ENCODE measurements at places on chromosomes 12 and 14.

GRCh38 chr12:117033382-117034221, 65.6 kb downstream of the TESC start:
- no peak for DNase-seq

GRCh38 chr12:52539083-52539820, 13.7 kb downstream of the KRT71 start:
- no peak for DNase-seq

DNA sequence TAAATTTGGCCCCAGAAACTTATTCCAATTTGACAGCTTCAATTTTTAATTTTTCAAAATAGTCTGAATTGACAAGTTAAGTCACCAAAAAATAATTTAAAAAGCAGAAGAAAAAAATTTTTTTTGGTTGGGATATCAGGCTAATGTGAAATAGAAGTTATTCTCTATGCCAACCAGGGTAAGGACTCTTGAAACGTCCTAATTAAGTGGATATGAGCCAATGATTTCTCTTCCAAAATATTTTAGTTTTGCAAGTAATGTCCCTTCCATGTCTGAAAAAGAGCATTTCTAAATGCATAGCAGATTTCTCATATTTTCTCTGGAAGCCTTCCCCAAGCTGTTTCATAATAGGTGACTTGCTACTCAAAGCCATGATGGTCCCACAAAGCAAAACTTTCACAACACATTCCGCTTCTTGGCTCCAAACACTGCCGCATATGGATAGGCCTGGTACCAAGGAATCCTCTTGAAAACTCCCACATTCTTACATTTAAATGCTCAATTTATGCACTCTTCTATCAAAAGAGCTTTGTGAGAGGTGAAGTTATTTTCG, 65.1 kb downstream of the SIX6 start:
- no peak for DNase-seq

- DNase-seq: no peak
These were observed 44.4 kb downstream of the ARL6IP4 start for GRCh38 chr12:123024819-123025391.

DNA sequence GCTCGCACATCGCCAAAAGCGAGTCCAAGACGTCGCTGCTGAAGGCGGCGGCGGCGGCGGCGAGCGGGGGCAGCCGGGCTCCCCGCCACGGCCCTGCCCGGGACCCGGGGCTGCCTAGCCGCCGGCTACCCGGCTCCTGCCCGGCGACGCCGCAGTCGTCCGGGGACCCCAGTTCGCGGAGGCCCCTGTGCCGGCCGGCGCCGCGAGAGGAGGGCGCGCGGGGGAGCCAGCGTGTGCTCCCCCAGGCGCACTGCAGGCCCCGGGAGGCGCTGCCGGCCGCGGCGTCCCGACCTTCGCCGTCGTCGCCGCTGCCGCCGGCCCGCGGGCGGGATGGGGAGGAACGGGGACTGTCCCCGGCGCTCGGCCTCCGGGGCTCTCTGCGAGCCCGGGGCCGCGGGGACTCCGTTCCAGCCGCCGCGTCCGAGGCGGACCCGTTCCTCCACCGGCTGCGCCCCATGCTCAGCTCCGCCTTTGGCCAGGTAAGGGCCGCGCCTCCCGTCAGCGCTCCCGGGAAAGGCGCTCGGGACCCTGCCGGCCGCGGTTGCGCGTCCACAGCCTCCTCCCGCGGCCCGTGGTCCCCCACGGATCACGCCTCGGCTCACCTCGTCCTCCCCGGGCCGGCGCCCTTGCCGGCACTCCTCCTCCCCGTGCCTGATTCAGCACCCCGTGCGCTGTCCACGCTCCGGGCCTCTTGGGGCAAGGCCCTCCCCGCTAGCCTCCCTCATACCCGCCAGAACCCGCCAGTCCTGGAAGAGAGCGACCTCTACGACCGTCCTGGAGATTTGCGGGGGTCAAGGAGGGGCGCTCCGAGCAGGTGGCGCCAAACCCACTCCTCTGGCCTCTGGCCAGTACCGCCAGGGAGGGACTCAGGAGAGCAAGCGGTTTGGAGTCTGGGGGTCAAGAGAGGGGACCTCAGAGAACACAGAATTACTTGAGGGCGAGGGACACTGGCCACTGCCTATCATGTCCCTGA, 721 bp downstream of the CABP1 start:
- no peak for DNase-seq

GRCh38 chr12:101539148-101539547, 55.6 kb upstream of the MYBPC1 start:
- DNase-seq: no peak

- no peak for DNase-seq
These were observed 267.6 kb upstream of the SFSWAP start for GRCh38 chr12:131443019-131444000.

GRCh38 chr12:57723630-57723962, 14.9 kb downstream of the AGAP2 start:
- no peak for DNase-seq

DNA sequence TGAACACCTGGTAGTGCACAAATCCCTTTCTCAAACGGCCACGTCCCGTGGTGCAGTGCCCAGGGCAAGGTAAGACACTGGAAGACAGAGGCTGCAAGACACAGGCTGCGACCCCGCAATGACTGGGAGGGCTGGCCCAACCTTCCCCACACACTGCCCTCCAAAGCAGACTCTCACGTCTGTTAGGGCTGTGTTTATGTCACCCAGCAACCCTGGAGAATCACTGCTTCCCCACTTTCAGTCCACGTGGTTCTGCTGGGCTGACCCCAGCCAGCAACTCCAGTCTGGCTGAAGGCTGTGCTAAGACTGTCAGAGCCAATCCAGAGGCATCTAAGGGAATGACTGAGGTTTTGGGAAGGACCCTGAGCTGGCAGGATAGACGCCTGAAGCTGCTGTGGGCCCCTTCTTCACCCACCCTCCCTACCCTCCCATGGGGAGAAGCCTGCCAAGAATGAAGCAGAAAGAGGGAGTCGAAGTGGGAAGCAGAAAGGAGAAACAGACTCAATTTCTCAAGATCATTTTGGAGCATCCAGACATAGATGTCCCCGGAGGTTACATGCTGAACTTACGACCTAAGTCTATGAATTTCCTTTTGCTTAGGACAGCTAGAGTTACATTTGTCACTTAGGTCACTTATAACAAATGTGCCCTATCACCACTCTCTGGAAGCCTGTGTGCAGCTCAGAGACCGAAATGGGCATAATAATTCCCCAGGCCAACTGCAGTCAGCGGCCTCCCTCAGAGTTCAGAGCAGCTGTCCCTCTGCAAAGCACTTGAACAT, 11.7 kb downstream of the KDM2B start:
- DNase-seq: no peak

GRCh38 chr14:65933400-65934069, 521.0 kb downstream of the FUT8 start:
- DNase-seq: no peak

DNA sequence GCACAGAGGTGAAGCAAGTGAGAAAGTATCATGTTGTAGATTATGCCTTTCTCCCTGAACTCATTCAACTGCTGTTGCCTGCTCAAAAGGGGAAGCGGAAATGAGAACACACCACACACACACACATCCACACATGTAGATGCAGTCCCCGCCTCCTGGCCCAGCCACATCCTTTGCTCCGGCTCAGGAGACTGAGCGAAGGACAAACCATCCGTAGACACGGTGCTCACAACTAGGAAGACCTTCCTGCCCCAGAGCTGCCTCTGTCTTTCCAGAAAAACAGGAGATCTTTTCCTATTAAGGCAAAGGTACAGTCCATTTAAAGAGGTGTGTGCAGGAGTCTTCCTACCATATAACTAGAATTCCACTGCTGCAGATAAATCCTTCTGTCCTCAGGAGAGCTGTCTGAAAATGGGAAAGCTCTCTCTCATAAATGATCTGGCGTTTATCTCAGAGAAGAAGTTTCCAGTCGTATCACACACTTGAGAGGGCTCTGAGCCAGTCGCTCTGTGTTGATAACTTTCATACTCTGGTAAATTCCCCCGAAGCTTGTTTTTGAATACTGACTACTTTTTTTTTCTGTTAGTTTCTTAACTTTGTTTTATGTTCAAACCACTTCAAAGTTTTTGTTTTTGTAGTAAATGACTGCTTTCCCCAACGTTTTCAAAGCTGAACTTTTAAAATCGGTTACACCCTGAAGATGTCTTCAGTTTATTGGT, at the start of gene TESPA1:
TSS of gene TESPA1 (minus strand) at position 105 of the 719 bp plus-strand sequence. CDS start 10,200 bp downstream, outside the sequence.
- DNase-seq: peak; percentile 9

- no peak for DNase-seq
These were observed 2.2 kb downstream of the PDZRN4 start for GRCh38 chr12:41190338-41190737.

- DNase-seq: no peak
These were observed 19.3 kb downstream of the NT5DC3 start for GRCh38 chr12:103821773-103822172.

- DNase-seq: no peak
These were observed 1945.1 kb upstream of the SEL1L start for GRCh38 chr14:83478741-83479140.

GRCh38 chr12:124658806-124659402, 91.5 kb upstream of the NCOR2 start:
- no peak for DNase-seq

DNA sequence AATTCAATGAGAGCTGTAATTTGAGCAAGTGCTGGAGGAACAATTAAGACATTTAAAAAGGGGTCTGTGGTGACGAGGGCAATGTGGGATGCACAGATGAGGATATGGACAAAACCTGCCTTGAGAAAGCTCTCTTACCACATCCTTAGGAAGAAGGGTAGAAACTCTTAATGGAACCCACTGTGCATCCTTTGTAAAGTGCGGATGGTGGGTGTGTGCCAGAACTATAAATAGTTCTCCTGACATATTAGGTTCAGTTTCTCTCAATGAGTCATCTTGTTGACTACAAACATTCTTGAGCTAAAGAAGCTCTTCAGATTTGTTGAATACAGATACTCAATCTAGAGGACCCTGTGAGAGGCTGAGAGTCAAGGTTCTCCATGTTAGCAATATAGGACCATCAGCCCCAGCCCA, 106.1 kb upstream of the ANO4 start:
- no peak for DNase-seq

GRCh38 chr12:63480186-63480585, 188.1 kb downstream of the DPY19L2 start:
- no peak for DNase-seq

GRCh38 chr14:92974541-92975345, 51.8 kb downstream of the CHGA start:
- DNase-seq: no peak

GRCh38 chr12:64735442-64735841, 23.8 kb downstream of the GNS start:
- DNase-seq: no peak

DNA sequence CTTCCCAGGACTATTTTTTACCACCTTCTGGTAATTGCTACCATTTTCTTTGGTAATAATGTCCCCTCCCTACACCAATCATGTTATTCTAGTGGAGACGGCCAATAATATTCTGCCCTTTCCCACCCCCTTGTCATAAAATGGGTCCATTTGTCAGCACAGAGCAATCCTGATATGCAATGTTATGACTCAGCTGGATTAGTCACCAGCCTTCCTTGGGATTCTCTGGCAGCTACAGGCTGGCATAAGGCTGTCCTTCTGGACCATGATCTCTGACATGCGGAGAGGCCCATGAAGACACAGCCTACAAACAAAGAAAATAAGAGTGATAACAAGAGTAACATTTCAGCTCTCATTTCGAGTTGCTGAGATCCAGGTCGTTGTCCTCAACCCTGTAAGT, 222.0 kb upstream of the CPNE8 start:
- DNase-seq: no peak

GRCh38 chr12:87388376-87388775, 640.8 kb downstream of the C12orf50 start:
- DNase-seq: no peak

- no peak for DNase-seq
These were observed 17.5 kb downstream of the SSH1 start for GRCh38 chr12:108839890-108840230.

- no peak for DNase-seq
These were observed 25.2 kb downstream of the TMEM30B start for GRCh38 chr14:61255968-61256367.

DNA sequence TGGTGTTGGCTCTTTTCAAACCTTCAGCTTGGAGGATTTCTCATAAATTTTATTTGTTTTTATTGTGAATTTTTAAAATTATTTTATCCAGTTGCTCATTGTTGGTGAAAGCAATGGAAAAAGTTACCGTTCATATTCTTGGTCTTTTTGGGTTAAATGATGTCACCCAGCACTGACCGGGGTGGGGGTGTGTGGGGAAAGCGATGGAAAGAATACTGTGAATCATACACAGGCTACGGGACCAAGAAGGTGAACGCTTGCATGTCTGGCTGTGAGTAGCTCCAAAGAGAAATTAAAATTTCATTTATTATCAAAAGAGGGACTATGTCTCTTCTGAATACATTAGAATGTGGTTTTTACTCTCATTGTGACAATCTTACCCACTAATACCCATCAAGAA, 430.1 kb downstream of the AEBP2 start:
- DNase-seq: no peak

DNA sequence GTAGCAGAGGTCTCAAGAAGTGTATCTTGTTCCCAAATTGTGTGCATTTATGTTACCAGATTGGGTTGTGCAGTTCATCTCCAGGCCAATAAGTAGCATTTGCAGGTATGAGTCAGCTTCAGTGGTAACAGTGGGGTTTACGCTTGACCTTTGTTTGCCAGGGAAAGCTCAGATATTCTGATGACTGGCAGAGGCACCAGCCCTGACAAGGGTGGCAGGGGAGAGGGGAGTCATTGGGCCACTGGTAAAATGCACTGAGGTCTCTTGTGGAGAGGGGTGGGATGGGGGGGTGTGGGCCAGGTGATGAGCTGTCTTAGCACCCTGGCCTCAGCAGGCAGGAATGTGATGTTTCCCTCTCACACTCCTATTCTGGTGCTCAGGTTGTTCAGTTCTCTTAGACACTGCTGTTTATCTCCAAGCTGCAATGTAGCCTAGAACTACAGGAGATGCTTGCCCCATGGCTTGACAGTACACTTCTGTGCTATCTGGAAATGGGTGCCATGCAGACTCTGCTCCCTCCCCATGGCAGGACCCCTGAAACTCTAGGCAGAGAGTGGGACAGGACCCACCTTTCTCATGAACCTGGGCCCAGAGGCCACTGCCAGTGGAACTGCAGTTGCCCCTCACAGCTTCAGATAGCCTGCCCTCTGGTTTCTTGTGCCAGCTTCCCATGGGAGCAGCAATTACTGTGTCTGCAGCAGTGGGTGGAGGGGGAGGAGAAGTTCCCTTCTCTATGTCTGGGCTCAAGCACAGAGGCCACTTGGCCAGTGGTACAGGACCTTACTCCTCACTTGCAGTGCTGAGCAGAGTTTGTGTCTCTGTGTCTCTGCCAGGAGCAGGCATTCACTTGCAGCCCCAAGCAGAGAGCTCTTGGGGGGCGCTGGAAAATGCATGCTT, 31.9 kb downstream of the USP15 start:
- no peak for DNase-seq

- no peak for DNase-seq
These were observed 125.2 kb downstream of the SLC25A21 start for GRCh38 chr14:37047226-37047625.

GRCh38 chr12:125690841-125691240, 625.6 kb downstream of the AACS start:
- no peak for DNase-seq

GRCh38 chr14:104443391-104444158, 136.0 kb upstream of the C14orf180 start:
- DNase-seq: no peak
